Prostate gland (tissue), 2 donors: ENCODE measurements at places on chromosomes 1 and 21. TPM values are rescaled to one million over a fixed set of nuclear protein-coding genes. Genes with fewer than 3 reads are reported as not detected.

The DDI2 gene
- total RNA-seq, result 47.5 TPM

The ZNF648 gene
- total RNA-seq, result 0.34 TPM

The SHISA4 gene
- total RNA-seq, result 24.5 TPM

DNA sequence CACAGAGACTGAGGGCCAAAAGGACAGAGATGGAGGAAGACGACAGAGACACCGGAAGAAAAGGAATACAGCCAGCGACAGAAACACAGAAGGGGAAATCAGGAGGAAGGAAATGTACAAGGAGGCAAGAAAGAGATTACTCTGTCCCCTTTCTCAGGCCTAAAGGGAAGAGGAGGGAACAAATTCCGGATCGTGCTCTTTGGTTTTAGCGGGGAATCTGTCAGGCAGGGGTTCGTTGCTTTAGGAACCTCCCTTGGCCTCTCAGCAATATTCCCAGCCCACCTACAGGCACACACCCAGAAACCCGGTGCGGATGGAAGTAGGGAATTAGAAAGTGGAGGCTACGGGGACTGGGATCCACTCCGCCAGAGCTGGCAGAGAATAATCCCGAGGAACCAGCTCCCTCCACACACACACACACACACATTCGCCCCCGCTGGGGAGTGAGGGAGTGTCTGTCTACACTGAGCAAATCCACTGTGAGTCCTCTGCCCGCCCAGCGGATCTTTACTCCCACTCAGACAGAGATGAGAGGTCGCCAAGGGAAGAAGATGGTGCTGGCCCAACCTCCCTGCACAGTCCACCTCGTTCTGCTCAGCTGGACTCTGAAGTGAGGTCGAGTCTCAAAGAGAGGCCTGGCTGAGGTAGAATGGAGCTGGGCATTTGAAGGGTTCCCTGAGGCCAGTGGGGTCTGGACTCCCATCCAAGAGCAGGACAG lies 5.7 kb downstream of the TAL1 start:
- H3K4me1 ChIP-seq, result peaks cover 6% of the 10 kb centered on the region
- no peak overlapping the region for H3K27ac ChIP-seq
- H3K27me3 ChIP-seq, result peaks cover 40% of the 10 kb centered on the region
- no peak overlapping the region for H3K4me3 ChIP-seq
- no peak for DNase-seq

DNA sequence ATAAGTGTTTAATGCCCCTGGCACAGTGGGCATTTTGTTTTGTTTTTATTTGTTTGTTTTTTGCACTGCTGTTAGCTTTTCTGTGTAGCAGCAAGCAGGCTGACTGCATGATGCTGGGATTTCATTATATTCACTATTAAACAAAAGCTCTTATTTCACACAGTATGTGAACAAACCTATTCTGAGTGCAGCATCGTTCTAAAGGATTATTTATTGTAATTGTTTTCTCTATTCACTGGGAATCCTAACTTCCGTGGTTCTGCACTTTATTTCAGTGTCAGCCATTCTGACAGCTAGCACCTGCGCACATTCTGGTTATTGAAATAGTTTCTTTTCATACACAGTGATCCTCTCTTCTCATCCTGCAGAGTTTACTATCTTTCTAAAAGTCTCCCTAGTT lies 595.0 kb downstream of the NEGR1 start:
- no peaks in the 10 kb centered on the region for H3K27me3 ChIP-seq
- no peaks in the 10 kb centered on the region for H3K4me1 ChIP-seq
- H3K36me3 ChIP-seq, result no peaks in the 10 kb centered on the region
- no peak for DNase-seq
- no peak overlapping the region for H3K4me3 ChIP-seq
- no peak overlapping the region for H3K27ac ChIP-seq

GRCh38 chr1:210438928-210439841 lies 110.5 kb downstream of the HHAT start:
- H3K4me1 ChIP-seq, result no peaks in the 10 kb centered on the region
- no peaks in the 10 kb centered on the region for H3K27me3 ChIP-seq
- H3K4me3 ChIP-seq, result no peak overlapping the region
- H3K36me3 ChIP-seq, result no peaks in the 10 kb centered on the region

The AMPD1 gene
- 0.40 TPM for total RNA-seq

The SLC16A4 gene
- total RNA-seq, result 9.0 TPM

GRCh38 chr1:245235156-245235555 lies 80.4 kb downstream of the KIF26B start:
- H3K27me3 ChIP-seq, result no peaks in the 10 kb centered on the region
- no peak overlapping the region for H3K27ac ChIP-seq
- no peaks in the 10 kb centered on the region for H3K4me1 ChIP-seq
- no peak overlapping the region for H3K4me3 ChIP-seq

The FCGR3B gene
- total RNA-seq, result 2.1 TPM

GRCh38 chr1:226482975-226483700 lies 65.4 kb upstream of the STUM start:
- H3K4me1 ChIP-seq, result no peaks in the 10 kb centered on the region
- H3K27me3 ChIP-seq, result no peaks in the 10 kb centered on the region
- no peak overlapping the region for H3K4me3 ChIP-seq

DNA sequence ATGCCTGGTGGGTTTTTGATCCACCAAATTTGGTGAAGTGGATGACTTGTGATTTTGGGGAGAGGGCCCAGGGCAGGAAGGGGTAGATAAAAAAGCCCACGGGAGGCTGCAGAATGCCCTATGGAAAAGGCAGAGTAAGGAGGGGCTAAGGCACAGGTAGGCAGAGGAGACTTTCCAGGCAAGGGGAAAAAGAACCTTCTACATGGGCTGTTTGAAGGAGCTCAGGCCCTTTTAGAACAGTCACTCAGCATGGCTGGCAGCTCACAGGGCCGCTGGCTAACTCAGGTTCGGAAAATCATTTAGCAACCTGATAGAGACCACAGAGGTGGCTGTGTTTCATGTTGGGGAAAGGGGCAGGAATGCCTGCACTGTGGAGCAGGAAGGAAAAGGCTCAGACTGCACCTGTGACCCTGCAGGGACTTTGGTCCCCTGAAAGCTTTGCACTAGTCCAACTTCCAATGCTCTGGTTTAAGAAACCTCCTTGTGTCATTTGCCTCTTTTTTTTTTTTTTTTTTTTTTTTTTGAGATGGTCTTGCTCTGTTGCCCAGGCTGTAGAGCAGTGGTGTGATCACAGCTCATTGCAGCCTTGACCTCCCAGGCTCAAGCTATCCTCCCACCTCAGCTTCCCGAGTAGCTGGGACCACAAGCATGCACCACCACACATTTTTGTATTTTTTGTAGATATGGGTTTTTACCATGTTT lies 58.5 kb upstream of the ENAH start:
- no peak overlapping the region for H3K4me3 ChIP-seq
- no peaks in the 10 kb centered on the region for H3K27me3 ChIP-seq
- H3K36me3 ChIP-seq, result no peaks in the 10 kb centered on the region
- DNase-seq, result no peak

- peaks cover 17% of the 10 kb centered on the region for H3K4me1 ChIP-seq
- H3K27me3 ChIP-seq, result no peaks in the 10 kb centered on the region
- H3K27ac ChIP-seq, result peak overlapping the region; percentile 84
- peak overlapping the region; percentile 66 for H3K4me3 ChIP-seq
- no peaks in the 10 kb centered on the region for H3K36me3 ChIP-seq
Measured at GRCh38 chr1:159925719-159926078, 392 bp upstream of the TAGLN2 start.

The DCDC2B gene
- not detected for total RNA-seq

- no peaks in the 10 kb centered on the region for H3K36me3 ChIP-seq
- H3K4me1 ChIP-seq, result no peaks in the 10 kb centered on the region
- H3K27ac ChIP-seq, result no peak overlapping the region
Measured at GRCh38 chr21:40173816-40174215, 306.6 kb downstream of the PCP4 start.

GRCh38 chr1:31295874-31296485 lies 608 bp downstream of the SNRNP40 start:
- DNase-seq, result no peak
- peak overlapping the region; percentile 81 for H3K27ac ChIP-seq
- peaks cover 7% of the 10 kb centered on the region for H3K4me1 ChIP-seq
- no peaks in the 10 kb centered on the region for H3K36me3 ChIP-seq
- peak overlapping the region; percentile 94 for H3K4me3 ChIP-seq
- H3K27me3 ChIP-seq, result no peaks in the 10 kb centered on the region

DNA sequence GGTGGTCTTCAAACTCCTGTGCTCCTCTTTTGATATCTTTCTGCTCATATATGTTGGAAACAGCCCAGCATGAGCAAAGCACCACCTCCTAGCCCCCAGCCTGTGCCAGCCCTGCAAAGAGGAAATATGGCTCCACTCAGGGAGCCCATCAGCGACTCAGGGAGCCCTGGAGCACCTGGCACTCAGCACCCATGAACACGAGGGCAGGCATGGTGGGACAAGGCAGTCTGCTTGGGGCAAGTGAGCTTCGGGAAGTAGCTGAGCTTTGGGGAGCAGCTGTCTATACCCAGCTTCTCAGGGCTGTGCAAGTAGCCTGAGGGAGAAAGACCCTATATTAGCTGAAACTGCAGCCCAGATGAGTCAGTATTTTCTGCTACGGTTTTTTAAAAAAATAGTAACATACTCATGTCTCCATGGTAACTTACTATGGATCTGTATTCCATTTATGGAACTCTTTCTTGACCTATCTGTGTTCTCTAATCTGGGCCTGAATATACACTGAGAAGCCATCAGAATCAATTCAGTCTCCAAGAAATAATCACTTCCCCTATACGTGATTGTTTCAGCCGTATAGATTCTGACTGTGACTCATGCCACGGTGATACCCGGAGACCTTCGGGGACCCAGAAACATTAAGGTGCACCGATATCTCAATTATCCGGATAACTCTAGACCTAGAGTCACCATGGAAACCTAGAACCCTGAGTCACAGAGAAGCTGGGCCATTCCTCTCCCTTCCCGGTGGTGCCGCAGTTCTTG lies 1.5 kb upstream of the ETS2 start:
- no peaks in the 10 kb centered on the region for H3K36me3 ChIP-seq
- H3K27me3 ChIP-seq, result no peaks in the 10 kb centered on the region
- no peak overlapping the region for H3K4me3 ChIP-seq
- H3K27ac ChIP-seq, result no peak overlapping the region
- H3K4me1 ChIP-seq, result no peaks in the 10 kb centered on the region

GRCh38 chr1:16209847-16210407 lies 2.5 kb downstream of the ARHGEF19 start:
- DNase-seq, result no peak
- H3K4me1 ChIP-seq, result no peaks in the 10 kb centered on the region
- H3K27me3 ChIP-seq, result no peaks in the 10 kb centered on the region

- no peak overlapping the region for H3K27ac ChIP-seq
- no peak overlapping the region for H3K4me3 ChIP-seq
- H3K36me3 ChIP-seq, result peaks cover 8% of the 10 kb centered on the region
- H3K27me3 ChIP-seq, result no peaks in the 10 kb centered on the region
Measured at GRCh38 chr1:37561133-37562132, 4.7 kb downstream of the DNALI1 start.

GRCh38 chr1:19179597-19180264 lies 30.3 kb downstream of the UBR4 start:
- H3K27me3 ChIP-seq, result no peaks in the 10 kb centered on the region
- no peak overlapping the region for H3K27ac ChIP-seq
- no peak overlapping the region for H3K4me3 ChIP-seq
- H3K4me1 ChIP-seq, result no peaks in the 10 kb centered on the region
- H3K36me3 ChIP-seq, result peaks cover 8% of the 10 kb centered on the region

DNA sequence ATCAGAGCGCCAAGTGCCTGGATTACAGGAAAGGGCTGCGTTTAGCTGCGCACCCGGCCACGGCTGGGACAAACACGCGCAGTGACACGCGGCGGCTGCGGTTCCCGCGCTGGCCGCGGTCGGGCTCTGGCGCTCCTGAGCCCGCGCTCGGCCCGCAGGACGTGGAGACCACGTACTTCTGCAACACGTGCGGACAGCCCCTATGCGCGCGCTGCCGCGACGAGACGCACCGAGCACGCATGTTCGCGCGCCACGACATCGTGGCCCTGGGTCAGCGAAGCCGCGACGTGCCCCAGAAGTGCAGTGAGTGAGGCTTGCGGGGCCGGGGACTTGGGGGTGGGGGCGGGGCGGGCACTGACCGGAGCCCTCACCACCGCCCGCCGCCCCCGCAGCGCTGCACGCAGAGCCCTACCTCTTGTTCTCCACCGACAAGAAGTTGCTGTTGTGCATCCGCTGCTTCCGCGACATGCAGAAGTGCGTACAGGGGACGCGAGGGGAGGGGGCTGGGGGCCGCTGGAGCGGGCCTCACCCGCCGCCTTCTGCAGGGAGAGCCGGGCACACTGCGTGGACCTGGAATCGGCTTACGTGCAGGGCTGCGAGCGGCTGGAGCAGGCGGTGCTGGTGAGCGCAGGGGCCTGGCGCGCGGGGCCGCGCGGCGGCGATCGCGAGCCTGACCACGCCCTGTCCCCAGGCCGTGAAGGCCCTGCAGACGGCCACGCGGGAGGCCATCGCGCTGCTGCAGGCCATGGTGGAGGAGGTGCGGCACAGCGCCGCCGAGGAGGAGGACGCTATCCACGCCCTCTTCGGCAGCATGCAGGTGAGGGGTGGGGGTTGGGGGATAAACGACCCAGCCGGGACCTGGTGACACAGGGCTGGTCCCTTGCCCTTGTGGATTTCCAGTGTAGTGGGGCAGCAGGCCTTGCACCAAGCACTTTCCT lies 3.1 kb downstream of the RNF207 start:
- no peaks in the 10 kb centered on the region for H3K4me1 ChIP-seq
- H3K27ac ChIP-seq, result no peak overlapping the region
- H3K36me3 ChIP-seq, result no peaks in the 10 kb centered on the region
- no peak for DNase-seq
- H3K4me3 ChIP-seq, result no peak overlapping the region

DNA sequence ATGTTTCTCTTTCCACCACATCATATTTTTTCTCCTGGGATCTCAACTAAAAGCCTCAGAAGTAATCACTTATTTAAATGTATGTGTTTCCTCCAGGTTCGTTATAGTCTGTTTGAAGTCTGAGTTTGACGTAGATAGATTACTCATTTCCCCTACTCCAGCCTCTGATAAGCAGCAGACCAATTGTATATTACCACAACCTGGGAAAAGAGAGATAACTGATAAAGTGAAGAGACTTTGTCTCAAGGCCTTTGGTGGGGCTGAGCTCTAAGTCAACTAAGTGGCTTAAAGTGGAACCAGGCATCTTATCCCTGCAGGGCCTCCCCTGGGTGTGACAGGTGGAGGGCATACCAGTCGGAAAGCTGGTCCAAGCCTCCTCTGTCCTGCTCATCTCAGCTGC lies 34.9 kb upstream of the CACNA1E start:
- no peak for DNase-seq
- no peak overlapping the region for H3K4me3 ChIP-seq
- no peaks in the 10 kb centered on the region for H3K27me3 ChIP-seq
- no peak overlapping the region for H3K27ac ChIP-seq
- H3K36me3 ChIP-seq, result no peaks in the 10 kb centered on the region
- H3K4me1 ChIP-seq, result no peaks in the 10 kb centered on the region

GRCh38 chr21:43012596-43012995 lies 38.2 kb downstream of the PKNOX1 start:
- no peak overlapping the region for H3K4me3 ChIP-seq
- no peak for DNase-seq
- H3K27ac ChIP-seq, result no peak overlapping the region
- no peaks in the 10 kb centered on the region for H3K27me3 ChIP-seq

The RHOU gene
- total RNA-seq, result 75.9 TPM

GRCh38 chr1:76833151-76833550 lies 34.1 kb upstream of the ST6GALNAC5 start:
- H3K27me3 ChIP-seq, result no peaks in the 10 kb centered on the region
- H3K4me1 ChIP-seq, result no peaks in the 10 kb centered on the region
- DNase-seq, result no peak
- no peaks in the 10 kb centered on the region for H3K36me3 ChIP-seq
- H3K4me3 ChIP-seq, result no peak overlapping the region

GRCh38 chr1:181669246-181669645 lies 185.9 kb downstream of the CACNA1E start:
- H3K27ac ChIP-seq, result no peak overlapping the region
- no peaks in the 10 kb centered on the region for H3K27me3 ChIP-seq
- H3K4me3 ChIP-seq, result no peak overlapping the region
- no peaks in the 10 kb centered on the region for H3K4me1 ChIP-seq
- no peak for DNase-seq
- H3K36me3 ChIP-seq, result no peaks in the 10 kb centered on the region

GRCh38 chr1:25560001-25560400 lies 16.6 kb downstream of the LDLRAP1 start:
- H3K4me1 ChIP-seq, result peaks cover 9% of the 10 kb centered on the region
- H3K36me3 ChIP-seq, result no peaks in the 10 kb centered on the region
- H3K4me3 ChIP-seq, result no peak overlapping the region

The UBXN10 gene
- 1.6 TPM for total RNA-seq

The SPRR2A gene
- not detected for total RNA-seq
